ENCODE measurements at places on chromosomes 16 and 17. TPM values are rescaled to one million over a fixed set of nuclear protein-coding genes. Genes with fewer than 3 reads are reported as not detected.
A peak's percentile ranks its signal among the peaks of the same experiment; 100 is the strongest.

Gene NBR1
- 27.2 TPM for total RNA-seq

Gene TP53TG3
- total RNA-seq, result 0.27 TPM

Gene TMEM220
- 17.0 TPM for total RNA-seq

Gene RNF222
- 0.27 TPM for total RNA-seq

- DNase-seq, result no peak
These were observed 97.3 kb downstream of the HAPSTR1 start for GRCh38 chr16:9188721-9189120.

GRCh38 chr17:59565959-59566324 is 532 bp downstream of the DHX40 start:
- DNase-seq, result peak; percentile 26

GRCh38 chr17:10899281-10899680 is 61.4 kb upstream of the PIRT start:
- no peak for DNase-seq

- no peak for DNase-seq
These were observed 220.6 kb upstream of the ZFHX3 start for GRCh38 chr16:73268366-73268993.

DNA sequence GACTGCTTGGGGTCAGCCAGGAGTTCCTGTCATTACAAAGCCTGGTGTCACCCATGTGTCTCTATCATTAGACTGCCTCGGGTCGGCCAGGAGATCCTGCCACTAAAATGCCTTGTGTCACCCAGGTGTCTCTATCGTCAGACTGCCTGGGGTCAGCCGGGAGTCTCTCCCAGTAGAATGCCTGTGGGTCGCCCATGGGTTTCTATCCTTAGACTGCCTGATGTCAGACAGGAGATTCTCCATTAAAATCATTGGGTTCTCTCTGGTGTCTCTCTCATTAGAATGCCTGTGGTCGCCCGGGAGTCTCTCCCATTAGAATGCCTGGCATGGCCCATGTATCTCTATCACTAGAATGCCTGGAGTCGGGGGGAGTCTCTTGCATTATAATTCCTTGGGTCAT is 2231.0 kb downstream of the TP53TG3F start:
- DNase-seq, result no peak

- DNase-seq, result no peak
These were observed 80.8 kb downstream of the CLEC16A start for GRCh38 chr16:11025120-11025531.

Measured in hematopoietic multipotent progenitor cell (in vitro differentiated cells).